ENCODE measurements at places on chromosomes 2 and 18.
A peak's percentile ranks its signal among the peaks of the same experiment; 100 is the strongest.

- DNase-seq: no peak
Observed at GRCh38 chr2:159140070-159140769, 146.3 kb downstream of the WDSUB1 start.

- no peak for DNase-seq
Observed at GRCh38 chr2:216104691-216105090, 4.5 kb upstream of the XRCC5 start.

DNA sequence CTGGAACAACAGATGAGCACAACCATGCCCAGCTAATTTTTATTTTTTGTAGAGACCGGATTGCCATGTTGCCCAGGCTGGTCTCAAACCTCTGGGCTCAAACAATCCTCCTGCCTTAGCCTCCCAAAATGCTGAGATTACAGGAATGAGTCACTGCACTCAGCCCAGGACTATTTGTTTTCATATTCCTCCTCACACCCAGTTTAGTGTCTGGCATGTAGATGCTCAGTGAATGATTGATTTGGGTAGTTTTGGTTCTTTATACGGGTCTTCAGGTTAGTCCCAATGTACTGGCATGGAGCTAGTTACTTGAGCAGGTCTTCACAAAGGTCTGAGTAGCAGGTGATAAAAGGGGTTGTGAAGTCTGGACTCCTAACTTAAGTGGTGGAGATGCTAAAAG lies 6.2 kb downstream of the EIF2B4 start:
- DNase-seq: no peak

DNA sequence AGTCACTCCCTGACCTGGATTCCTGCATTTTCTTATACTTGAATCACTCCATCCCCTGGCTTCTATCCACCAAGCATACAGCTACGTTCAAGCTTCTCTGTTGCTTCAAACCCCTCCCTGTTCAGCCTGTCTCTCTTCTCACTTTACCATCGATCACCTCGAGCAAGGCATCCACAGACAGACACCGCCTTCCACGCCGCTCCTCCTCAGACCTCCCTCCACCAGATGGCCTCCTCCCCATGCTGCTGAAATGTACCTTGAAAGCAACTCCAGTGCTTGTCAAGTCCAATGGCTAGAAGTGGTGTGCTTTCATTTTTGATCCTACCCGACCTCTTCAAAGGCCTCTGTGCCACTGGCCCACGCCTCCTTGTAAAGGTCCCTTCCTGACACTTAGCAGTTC lies 131.3 kb upstream of the ACAA2 start:
- no peak for DNase-seq

GRCh38 chr2:66536997-66537396 lies 102.1 kb downstream of the MEIS1 start:
- no peak for DNase-seq

DNA sequence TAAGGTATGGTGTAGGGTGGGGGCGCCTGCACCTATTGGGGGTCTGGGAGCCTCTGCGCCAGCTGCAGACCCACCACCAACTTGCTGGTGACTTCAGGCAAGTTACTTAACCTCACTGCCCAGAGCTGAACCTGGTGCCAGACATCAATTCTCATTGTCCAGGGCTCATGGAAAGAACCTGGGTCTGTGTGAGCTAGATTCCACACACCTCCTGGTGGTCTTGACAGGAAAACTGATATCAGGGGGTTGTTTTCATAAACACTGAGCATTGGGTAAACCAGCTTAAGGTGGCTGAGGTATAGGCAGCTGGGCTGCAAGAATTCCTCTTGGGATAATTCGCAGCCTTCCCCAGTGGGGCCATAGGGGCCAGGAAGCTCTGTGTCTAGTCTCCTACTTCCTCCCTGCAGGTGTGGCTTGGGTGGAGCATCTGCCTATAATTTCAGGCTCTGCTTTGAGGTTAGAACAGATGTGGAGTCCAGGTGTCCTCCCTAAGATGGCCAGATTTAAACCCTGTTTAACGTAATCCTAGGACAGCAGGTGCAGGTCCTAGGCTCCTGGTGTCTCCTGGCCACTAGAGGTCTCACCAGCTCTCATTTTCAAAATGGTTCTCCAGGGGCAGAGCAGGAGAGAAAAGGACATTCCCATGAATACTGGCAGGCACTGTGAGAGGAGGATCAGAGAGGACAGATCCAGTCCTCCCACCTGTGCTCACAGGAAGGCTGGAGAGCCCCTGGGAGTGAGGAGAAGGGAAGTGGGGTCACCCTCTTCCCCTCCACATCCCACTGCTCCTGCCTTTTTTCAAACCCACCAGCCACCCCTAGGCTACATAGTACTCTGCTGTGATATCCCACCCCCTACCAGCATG lies 100.4 kb upstream of the SMAD2 start:
- no peak for DNase-seq

- no peak for DNase-seq
Observed at GRCh38 chr2:108806371-108807113, 20.0 kb downstream of the CCDC138 start.

- DNase-seq: no peak
Observed at GRCh38 chr18:2913398-2914005, 66.7 kb downstream of the EMILIN2 start.

- no peak for DNase-seq
Observed at GRCh38 chr18:76620321-76621170, 125.5 kb upstream of the ZNF516 start.

GRCh38 chr18:45522371-45522770 lies 92.9 kb upstream of the SLC14A2 start:
- DNase-seq: no peak

- peak; percentile 43 for DNase-seq
Observed at GRCh38 chr18:13375302-13376255, 157.0 kb downstream of the LDLRAD4 start.

DNA sequence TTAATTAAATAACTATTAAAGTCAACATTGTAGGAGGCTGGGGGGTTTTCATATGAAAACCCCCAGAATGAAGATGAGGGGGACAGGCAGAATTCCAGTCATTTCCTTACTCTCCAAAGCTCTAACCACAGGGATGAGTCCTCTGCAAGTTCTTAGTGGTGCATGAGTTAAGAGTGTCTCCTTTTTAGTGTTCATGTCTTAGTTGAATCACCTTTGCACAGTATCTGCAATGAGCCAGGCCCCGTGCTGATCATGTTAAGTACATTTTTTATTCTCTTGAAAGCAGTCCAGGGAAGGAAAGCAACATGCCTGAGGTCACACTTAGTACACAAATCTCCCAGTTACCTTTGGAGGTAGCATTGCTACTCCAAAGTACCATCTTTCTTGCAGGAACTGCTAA lies 25.7 kb upstream of the MSGN1 start:
- no peak for DNase-seq

DNA sequence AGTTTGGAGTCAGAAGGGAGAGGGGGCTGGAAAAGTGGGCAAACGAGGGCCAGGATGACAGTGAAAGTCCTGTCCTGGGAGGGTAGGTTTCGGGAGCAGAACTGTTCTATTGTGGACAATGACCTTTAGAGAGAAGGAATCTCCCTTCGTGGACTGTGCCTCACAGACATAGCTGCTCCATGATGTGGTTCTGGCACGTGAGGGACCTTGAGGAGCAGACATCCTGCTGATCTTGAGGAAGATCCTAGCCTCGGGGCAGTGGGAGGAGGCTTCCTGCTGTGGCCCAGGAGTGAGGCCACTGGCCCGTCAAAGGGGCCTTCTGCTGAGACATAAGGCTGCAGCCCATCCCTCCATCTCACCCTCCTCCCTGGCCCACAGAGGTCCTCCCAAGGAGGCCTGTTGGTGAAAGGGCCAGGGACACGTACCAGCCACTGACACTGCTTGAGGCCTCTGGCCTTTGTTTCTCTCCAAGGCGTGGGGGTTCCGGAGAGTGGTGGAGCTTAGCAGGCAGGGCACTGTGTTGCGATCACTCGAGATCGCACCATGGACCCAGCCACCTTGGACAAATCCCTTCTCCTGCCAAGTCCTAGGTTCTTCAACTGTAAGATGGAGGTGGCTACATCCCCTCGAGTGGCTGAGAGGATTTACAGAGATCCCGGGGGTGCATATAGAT lies 167.2 kb downstream of the CELF4 start:
- DNase-seq: no peak

GRCh38 chr2:204751472-204751871 lies 206.2 kb downstream of the PARD3B start:
- no peak for DNase-seq

DNA sequence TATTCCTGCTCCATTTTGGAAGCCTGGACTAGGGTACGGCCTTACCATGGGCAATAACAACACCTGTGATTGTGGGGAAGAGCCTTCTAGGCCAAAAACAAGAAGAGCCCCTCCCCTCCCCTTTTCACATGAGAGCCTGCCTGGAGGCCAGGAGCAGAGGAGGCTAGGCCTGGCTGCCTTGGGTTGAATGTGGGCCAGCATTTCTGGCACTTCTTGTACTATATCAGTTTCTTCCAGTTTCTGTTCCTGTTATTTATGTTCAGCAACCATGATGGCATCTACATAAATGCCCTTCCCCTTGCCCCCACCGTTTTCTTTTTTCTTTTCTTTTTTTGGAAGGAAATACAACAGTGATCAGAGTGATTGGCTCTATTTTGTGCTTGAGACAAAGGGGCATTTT lies 58.4 kb downstream of the KCTD18 start:
- DNase-seq: no peak

- DNase-seq: no peak
Observed at GRCh38 chr2:128640166-128640844, 321.6 kb upstream of the HS6ST1 start.

- DNase-seq: no peak
Observed at GRCh38 chr2:64863097-64863820, 125.9 kb upstream of the SLC1A4 start.

- DNase-seq: no peak
Observed at GRCh38 chr2:171747371-171747770, 60.1 kb downstream of the DYNC1I2 start.

DNA sequence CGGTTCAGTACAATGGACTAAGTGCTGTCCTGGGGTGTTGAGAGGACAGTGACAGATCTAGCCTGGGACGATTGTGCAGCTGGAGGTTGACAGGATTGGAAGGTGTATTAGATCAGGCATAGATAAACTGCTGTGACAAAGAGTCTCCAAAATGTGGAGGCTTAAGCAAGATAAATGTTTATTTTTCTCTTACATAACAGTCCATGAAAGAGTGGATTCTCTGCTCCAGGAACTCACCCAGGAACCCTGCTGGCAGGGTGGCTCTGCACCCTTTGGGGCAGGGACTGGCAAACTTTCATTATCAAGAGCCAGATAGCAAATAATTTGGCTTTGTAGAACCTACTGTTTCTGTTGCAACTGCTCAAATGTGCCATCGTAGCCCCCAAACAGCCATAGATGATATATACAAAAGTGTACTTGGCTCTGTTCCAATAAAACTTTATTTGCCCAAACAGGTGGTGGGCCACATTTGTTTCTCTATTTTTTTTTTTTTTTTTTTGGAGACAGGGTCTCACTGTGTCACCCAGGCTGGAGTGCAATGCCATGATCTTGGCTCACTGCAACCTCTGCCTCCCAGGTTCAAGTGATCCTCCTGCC lies 9.7 kb downstream of the HRH4 start:
- no peak for DNase-seq

GRCh38 chr2:38620282-38620977 lies 17.7 kb upstream of the HNRNPLL start:
- DNase-seq: no peak

DNA sequence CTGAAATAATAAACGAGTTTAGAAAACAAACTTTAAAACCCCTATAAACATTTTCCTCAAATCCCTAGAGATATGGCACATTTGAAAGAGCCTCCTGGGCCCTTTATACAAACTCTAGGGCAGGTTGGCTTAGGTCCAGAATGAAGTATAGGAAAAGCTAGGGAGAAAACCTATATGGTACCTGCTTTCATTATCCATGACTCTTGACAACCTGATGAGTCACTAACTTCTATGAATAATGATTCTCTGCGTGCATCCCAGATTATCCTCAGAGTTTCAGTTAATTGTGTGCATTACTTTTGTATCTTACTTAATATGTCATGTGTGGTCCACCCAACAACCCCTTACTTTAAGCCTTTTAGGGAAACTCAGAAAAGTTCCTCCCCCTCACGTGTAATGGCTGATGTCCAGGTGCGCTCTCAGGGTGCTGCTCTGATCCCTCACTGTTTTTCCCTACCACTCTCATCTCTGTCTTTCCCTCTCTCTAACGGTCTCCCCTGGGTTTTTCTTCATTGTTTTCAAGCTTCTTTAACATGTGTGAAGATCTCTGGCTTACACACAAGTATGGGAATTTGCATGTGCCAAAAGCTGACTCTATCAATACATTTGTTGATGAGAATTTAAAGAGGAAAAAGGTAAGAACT lies 78.5 kb downstream of the LRP1B start:
- DNase-seq: no peak

DNA sequence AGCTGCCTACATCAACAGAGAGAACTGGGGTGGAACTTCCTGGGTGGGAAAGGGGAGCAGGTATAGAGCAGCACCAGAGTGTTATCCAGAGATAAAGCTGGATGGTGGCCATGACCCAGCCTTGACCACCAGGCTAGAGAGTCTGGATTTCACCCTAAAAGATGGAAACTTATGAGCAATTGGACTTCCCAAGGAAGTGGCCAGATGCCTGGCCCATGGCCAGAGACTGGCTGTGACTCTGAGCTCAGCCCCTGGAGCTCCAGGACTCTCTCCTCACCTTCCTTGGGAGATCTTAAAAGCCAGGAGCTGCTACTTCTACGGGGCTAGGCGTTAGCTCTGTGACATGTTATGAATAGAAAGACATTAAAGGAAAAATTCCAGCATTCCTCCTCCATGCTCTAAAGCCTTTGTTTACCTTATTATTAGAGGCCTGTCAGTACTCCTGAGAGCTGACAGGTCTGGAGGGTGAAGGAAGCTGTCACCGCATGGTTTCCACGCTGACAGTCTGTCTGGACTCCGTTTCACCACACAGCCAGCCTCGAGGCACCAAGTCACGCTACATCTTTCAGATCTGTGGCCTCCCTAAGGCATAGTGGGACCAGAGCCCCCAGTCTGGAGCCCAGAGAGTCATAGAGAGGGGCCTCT lies 260.0 kb upstream of the SIX2 start:
- DNase-seq: no peak

GRCh38 chr2:66305718-66306117 lies 129.2 kb upstream of the MEIS1 start:
- no peak for DNase-seq

DNA sequence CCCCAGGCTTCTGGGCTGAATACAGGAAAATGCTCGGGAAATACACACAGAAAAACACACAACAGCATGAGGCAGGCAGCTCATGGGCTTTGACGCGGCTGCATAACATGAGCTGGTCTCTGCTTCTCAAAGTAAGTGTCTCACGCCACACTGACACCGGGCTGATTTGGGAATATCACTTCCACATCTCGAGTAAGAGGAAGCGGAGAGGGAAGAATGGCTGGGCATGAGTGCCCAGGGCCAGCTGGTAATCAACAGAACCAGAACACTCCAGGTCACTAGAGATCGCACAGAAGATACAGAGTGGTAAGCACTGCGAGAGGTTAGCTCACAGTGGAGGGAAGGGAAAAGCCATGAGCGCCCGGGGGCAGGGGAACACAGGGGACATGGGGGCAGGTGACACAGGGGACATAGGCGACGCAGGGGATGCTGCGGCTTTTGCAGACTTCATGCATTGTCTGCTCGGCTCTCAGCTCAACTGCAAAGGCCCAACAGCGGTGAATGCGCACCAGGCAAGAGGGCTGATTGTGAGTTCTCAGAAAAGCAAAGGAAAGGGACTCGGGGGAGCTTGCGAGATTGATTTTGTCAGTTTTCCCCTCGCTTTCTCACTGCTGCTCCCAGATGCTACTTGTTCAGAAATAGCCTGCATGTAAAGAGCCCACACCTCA lies 141.4 kb downstream of the MBP start:
- no peak for DNase-seq

Measured in activated T-helper 1 cell treated with anti-CD3 and anti-CD28 coated beads, Interleukin-2, amount 50 U/mL, for 16 hours (primary cell).